ENCODE measurements at places on chromosomes 7 and 10.

DNA sequence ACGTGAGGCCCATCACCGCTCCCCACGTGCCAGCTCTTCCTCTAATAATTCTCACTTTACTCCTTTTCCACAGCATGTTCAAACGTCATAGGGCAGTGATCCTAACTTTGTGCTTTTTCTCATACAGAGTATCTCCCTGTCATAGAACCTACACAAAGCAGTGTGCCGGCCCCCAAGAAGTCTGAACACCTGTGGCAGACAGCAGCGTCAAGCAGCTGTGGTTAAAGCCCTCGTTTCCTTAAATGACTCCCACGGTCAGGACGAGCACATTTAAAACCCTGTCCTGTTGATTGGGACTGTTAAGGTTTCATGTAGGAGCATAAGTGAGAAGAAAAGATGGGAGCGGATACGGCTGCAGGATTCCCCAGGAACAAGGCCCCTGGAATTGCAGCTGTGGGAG, 267.2 kb downstream of the DIP2C start:
- no peak for DNase-seq

DNA sequence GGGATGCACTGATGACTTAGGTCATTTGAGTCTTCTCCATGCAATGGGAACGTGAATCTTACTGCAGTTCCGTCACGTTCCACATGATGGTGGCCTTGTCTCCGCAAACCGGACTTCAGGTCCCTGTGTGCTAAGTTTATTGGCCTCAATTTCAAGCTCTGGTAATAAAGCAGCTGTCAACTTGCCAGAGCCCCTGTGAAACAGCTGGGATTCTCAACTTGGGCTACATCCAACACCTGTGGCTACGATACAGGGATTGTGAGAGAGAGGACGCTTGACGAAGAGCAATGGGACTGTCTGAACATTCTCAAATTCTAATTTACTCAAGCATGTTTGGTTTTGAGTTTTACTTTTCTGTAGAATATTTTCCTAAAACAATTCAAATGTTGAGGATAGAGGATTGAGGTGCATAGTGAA, 174.2 kb downstream of the PTN start:
- DNase-seq = peak; percentile 81

DNA sequence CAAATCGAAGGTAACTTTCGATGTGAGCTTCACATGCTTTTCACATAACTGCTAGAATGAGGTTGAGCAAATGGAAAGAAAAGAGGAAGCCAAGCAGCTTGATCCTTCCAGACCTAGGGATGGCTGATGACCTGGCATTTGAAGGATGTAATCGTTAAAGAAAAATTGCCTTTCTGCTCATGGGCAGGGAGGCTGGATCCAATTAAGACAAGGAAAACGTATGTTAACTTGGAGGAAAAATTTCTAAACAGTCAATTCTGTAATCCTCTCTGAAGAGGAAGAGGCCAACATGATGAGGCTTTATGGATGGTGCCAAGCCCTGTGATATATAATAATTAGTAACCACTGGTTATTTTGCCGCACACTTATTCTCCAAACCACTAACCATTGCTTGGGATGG, 12.5 kb downstream of the GRK5 start:
- no peak for DNase-seq

DNA sequence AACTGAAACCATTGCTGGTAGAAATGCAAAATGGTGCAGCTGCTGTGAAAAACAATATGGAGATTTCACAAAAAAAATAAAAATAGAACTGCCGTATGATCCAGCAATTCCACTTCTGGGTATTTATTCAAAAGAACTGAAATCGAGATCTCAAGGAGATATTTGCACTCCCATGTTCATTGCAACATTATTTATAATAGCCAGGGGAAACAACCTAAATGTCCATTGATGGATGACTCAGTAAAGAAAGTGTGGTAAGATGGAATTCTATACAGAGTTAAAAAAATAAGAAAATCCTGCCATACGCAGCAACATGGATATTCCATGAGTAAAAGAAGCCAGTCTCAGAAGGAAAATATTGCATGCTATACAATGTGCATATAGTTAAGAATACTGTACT, 290.6 kb upstream of the GHITM start:
- DNase-seq = no peak

DNA sequence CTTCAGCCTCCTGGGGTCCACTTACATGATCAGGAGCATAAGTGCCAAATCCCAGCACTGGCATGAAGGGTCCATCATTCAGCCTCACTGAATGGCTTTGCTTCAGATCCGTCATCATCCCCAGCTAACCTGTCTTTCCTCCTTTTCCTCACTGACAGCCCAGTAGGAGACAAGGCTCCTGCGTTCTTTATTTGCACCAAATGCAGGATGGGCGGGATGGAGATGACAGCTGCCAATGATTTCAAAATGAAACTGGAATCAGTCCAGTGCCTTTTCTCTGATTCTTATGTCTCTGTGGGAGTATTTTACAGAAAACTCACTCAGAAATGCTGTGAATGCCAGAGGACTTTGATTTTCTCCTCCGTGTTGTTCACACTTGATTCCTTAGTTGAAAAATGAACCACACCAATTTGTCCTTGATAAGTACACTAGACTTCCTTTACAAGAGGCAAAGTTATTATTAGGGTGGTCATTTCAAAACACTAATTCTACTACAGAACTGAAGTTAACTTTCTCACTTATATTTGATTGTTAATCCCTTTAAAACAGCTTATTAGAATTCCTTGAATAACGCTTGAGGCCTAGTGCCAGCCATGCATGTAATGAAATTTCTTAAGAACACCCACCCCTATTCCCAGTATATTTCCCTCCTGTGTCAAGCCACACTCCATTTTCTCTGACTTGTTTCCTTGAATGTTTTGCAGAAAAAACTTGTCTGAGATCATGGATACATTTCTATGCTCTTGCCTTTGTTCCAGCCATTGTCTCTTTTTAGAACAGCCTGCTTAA, at the start of gene AKR1C8:
AKR1C8 (minus strand) TSS at position 164 of the 789 bp plus-strand sequence; CDS start at position 118, 46 bp downstream.
- DNase-seq = no peak

GRCh38 chr7:38558761-38559345, 72.3 kb downstream of the AMPH start:
- no peak for DNase-seq

DNA sequence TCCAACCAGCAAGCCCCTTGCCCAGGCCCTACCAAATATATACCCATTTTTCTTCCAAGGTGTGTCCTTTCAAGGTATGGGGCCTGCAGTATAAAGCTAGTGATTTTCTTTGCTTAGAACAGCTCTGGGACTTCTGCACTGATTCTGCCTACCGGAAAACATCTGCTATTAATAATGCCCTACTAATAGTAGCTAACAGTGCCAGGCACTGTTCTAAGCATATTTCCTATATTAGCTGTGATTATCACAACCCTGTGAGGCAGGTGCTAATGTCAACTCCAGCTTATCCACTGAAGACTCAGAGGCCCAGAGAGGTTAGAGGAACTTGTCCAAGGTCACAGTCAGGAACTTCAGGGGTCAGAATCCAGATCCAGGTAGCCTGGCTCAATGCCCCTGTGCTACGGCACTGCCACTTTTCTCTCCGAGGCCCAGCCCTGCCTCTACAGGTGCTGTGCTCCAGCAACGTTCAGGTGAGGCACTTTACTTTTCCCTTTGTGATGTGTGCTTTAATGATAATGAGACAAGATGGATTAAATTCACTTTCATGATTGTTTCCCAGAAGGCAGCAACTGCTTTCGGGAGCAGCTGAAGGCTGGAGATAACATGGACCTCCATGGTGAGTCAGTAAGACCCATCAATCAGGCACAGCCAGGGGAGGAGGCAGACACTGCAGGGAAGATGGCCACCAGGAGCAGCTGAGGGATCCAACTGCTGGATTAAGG, 26.7 kb downstream of the TAS2R41 start:
- no peak for DNase-seq

GRCh38 chr10:35195361-35196306, 69.0 kb downstream of the CREM start:
- no peak for DNase-seq

DNA sequence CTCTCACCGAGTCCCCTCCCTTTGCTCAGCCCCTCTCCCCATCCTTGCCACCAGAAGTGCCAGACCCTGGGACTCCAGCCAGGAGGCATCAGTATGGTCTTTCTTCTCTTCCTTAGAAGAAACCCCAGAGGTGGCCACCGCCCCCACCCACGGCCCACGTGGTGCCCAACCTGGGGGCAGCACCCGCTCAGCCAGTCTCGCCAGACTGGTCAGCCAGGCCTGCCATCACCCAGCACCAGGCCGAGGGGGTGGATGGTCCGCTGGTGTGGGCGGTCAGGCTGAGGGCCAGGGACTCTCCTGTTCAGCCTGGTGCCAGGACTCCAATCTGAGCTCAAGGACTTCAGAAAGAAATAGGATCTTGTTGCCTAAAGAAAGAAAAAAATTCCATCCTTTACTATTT, 5.8 kb upstream of the CLDN4 start:
- no peak for DNase-seq

GRCh38 chr10:79038841-79039201, 29.9 kb upstream of the ZMIZ1 start:
- DNase-seq = peak; percentile 20

- DNase-seq = no peak
Observed at GRCh38 chr10:14333606-14334005, 2.9 kb upstream of the FRMD4A start.

- DNase-seq = no peak
Observed at GRCh38 chr10:50063100-50063499, 4.7 kb upstream of the WASHC2A start.

GRCh38 chr10:101695404-101695890, 477 bp upstream of the FBXW4 start:
- DNase-seq = no peak

DNA sequence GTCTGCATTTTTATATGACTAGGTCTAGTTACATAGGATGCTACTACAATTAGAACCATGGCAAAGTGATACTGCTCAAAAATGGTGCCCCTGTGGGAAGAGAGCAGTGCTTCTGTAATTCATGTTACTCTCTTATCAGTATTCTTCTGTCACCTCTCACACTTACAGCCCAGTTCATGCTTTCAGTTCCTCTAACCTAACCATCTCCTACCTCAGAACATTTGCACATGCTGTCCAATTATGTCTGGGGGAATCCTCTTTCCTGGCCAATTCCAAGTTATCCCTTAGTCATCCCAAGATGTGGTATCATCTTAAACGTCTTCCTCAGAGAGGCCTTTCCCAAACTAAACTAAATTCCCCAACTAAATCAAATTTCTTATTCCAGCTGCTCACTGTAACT, 190.2 kb downstream of the RELN start:
- DNase-seq = no peak

- no peak for DNase-seq
Observed at GRCh38 chr10:43808136-43808535, 159.5 kb upstream of the ZNF32 start.

- DNase-seq = no peak
Observed at GRCh38 chr7:106001886-106002285, 38.8 kb downstream of the CDHR3 start.

GRCh38 chr10:11141571-11142091, 124.0 kb downstream of the CELF2 start:
- DNase-seq = no peak

GRCh38 chr7:151380199-151381097, 29.4 kb downstream of the WDR86 start:
- DNase-seq = no peak

GRCh38 chr7:77391230-77391629, 24.9 kb downstream of the GSAP start:
- no peak for DNase-seq

- DNase-seq = no peak
Observed at GRCh38 chr7:44980393-44981034, 1.7 kb upstream of the MYO1G start.

DNA sequence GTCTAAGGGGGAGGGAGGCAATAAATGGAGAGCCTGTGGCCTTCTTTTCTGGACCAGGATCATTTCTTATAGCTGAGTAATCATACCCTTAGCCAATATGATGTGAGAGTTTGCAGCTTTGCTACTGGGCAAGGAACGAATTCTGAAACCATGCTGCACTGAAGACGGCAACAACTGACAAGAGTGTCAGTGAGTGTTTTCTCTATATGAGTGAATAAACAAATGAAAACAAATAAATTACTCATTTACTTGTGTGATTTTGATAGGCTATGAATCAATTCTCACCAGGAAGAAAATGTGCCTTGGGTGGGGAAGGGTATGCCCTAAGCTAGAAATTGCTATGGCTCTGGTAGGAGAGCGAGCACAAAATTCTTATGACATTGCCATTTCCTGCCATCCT, 79.4 kb upstream of the LRRN3 start:
- no peak for DNase-seq

- no peak for DNase-seq
Observed at GRCh38 chr7:77765906-77766800, 32.1 kb downstream of the TMEM60 start.

DNA sequence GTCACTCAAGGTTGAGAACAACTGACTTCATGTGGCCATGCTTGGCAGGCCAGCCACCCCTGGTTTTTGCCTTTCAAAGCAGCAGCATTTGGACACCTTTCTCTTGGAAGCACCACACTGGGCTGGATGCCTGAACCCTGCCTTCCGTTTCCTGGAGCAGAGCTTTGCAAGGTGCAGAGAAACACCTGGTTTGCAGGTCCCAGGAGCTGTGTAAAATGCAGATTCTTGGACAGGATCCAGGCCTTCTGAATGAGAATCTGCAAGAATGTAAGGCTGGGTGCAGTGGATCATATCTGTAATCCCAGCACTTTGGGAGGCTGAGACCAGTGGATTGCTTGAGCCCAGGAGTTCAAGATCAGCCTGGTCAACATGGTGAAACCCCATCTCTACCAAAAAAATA, 18.0 kb upstream of the DUSP5 start:
- no peak for DNase-seq

GRCh38 chr7:66423729-66424128, 205.0 kb upstream of the KCTD7 start:
- DNase-seq = no peak

DNA sequence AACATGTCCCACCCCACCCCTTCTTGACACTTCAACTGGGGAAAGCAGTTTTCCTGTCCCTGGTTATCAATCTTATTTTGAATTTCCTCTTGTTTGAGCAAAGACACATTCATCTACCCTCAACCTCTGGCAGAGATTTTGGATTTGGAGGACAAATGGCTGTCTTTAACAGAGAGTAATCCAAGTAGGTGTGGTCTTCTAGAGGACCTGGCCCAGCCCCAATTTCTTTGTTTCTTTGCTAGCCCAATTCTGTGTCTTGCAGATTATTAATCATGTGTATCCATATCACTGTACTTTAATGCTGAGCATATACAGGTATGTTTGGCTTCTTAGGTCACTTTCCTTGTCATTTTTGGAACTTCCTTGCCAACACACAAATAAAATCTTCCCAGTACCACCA, 58.8 kb upstream of the ADCY1 start:
- DNase-seq = no peak

- DNase-seq = no peak
Observed at GRCh38 chr10:1320739-1321320, 264.6 kb downstream of the WDR37 start.

DNA sequence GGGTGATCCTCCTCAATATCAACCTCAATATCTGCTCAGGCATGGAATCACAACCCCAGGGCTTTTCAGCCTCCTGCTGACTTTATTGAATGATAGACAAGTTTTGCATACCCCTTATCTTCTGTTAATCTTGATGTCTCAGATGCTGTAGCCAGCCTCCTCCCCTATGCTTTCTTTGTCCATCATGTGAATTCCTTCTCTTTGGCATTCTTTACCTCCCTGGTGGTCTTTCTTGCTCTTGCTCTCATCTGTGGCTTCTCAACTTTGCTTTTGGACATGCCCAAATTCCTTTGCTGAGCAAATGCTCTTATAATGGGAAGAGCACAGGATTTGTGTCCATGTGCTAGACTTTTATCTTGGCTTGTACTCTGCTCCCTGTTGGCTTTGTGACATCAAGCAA, 73.4 kb upstream of the FAM13C start:
- no peak for DNase-seq

- no peak for DNase-seq
Observed at GRCh38 chr7:29478226-29478625, 85.4 kb upstream of the PRR15 start.

All from NCI-H446 treated with DMSO at 0.1 percent for 48 hours (cell line).